Right kidney (tissue), 9 donors: ENCODE measurements at places on chromosomes 4 and X.
A peak's percentile ranks its signal among the peaks of the same experiment; 100 is the strongest.

DNA sequence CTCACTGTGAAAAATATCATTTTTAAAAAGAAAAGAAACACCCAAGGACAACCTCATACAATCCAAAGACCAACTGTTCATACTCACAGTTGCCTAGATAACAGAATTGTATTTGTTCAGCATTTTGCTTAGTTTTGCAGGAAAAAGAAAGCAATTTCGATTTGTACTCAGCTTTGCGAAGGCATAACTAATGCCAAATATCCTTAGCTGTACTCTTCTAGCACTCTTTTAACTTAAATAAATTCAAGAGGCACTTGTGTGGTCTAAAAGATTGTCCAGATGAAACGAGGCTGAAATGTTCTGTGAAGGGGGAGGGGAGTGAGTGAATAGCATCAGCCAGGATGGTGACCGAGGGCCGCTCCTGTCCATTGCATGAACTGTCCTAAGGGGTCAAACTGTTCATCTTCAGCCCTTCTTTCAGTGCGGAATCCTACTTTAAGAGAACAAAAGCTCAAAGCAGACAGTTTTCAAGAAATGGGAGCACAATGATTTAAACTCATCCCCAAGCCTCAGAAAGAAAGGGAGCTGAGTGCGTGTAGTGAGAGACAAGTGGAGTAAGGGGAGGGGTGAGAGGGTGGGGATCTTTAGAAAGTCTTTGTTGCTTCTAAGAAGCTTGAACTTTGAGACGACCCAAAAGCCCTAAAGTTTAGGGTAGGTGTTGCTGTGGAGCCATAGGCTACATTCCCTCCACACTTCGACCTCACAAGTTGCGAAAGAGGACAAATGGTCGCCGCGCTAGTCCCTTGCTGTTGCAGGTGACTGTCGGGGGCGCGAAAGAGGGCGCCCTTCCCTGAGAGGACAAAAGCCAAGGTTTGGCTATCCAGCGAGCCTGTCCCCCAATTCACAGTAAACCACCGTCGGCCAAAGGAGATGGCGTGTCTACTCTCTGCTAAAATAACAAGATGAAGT is 4.0 kb upstream of the NEUROG2 start:
- DNase-seq: peak; percentile 41

GRCh38 chr4:174591243-174592021 is 69.1 kb upstream of the HPGD start:
- DNase-seq: no peak

- no peak for DNase-seq
Observed at GRCh38 chr4:115529126-115529525, 415.7 kb upstream of the NDST4 start.

- DNase-seq: no peak
Observed at GRCh38 chr4:30258949-30259348, 461.2 kb upstream of the PCDH7 start.

DNA sequence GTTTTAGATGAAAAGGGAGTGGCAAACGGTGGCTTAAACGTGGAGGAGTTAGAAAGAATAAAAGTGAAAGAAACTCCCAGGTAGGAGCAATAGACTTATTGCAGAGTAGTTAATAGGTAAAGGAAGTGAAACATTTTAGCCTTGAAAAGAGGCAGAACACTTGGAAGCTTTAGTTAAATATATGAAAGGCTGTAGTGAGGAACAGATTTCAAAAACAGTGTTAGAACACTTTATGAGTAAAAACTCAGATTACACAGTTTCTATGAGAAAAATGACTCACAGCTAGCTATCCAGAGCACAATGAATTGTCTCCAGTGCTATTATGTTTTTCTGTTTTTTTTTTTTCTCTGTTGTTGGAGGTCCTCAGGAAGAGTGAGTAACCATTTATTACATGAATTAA is 45.8 kb downstream of the TACR3 start:
- no peak for DNase-seq

DNA sequence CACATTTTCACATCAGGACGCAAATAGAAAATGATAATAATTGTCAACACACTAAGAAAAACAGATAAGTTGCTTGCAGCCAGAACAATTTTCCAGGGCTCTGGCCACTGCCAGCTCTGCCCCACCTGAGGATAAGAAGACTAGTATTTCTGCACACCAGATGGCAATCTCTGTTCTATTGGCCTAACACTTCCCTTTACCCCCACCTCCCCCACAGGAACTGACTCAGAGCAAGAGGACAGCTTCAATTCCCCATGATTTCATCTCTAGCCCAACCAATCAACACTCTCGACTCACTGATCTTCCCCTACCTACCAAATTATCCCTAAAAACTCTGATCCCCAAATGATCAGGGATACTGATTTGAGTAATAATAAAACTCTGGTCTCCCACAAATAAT is 164.0 kb downstream of the SMARCA1 start:
- DNase-seq: no peak

- no peak for DNase-seq
Observed at GRCh38 chrX:100600758-100601157, 16.0 kb downstream of the TNMD start.

- no peak for DNase-seq
Observed at GRCh38 chr4:89829470-89830138, 7.4 kb downstream of the SNCA start.

- DNase-seq: no peak
Observed at GRCh38 chr4:28926156-28926555, 1794.0 kb upstream of the PCDH7 start.

DNA sequence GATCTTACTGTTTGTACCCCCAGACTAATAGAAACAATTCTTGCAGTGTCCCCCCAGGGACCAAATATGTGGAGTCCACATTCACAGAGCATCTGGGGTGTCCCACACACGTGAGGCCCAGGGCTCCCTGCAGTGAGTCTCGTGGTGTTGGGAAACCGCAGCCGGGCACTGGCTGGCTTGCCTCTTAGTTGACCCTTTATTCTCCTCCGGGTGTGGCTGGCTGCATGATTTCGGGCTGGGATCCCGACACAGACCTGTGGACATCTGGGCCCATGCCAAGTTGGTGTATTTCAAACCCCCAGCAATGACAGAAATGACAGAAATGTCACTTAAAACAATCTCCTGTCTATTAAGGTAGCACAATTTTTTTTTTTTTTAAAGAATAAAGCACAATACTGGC is 15.6 kb upstream of the CLDN24 start:
- no peak for DNase-seq

- no peak for DNase-seq
Observed at GRCh38 chrX:627995-628394, 2.6 kb upstream of the SHOX start.

DNA sequence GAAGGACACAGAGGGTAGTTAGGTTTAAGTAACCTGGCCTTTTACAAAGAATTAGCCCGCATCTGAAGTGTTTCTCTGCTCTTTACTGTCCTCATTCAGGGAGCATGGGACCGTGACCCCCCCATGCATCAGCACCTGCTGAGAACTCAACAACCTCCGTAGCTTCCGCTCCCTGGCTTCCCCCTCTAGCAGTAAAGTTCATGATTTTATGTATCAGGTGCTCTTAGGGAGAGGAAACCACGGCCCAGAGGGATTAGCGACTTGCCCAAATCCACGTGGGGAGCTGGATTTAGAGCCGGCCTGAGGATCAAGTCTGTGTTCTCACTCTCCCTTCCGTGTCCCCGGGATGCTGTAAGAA is 284.6 kb upstream of the GATB start:
- DNase-seq: no peak

GRCh38 chrX:118392716-118393115 is 46.8 kb downstream of the WDR44 start:
- DNase-seq: no peak

GRCh38 chrX:100600340-100600739 is 15.6 kb downstream of the TNMD start:
- no peak for DNase-seq

DNA sequence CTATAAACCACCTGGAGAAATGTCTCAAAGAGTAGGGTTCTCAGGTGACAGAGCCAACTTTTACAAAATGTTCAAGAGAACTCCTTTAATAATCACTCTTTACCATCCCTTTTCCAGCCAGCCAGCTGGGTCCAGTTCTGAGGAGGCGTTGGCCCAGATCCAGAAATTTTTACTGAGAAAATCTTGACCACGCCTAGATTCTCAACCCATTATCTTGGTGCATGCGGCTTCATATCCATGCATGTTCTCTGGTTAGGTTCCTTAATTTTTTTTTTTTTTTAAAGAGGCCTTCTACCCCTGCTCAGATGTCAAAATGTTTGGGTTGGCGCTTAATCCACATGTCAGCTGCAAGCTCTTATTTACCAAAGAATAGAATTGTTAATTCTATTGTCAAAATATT is 12.0 kb upstream of the MAP7D2 start:
- no peak for DNase-seq

DNA sequence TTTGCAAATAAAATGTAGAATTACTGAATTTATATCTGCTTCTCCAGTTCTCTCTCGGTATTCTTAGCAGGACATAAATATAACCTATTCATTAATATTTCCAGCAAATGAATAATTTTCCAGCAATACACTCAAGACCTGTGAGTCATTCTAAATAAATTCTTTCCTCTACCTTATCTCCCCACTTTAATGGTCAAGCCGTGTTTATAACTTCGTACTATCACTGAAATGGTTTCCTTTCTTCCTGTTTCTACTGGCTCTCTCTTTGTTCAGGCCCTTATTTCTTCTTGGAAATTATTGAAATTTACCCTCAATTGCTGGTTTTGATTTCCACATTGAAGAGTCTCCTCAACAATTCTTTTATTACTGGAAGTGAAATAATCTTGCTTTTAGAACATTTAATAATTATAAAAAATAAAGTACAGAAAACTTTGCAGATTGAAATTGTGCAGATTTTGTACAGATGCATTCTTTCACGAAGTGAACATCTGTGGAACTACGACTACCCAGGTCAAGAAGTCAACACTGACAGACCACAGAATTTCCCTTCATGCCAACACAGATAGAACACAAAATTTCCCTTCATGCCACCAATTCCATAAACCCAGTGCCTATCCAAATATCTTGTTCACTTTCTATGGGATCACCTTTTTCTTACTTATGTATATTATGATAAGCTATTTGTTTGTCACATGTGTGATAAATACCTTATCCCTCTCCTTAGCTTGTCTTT is 205.7 kb downstream of the FAT4 start:
- DNase-seq: no peak

- peak; percentile 26 for DNase-seq
Observed at GRCh38 chr4:7872264-7872771, 67.3 kb downstream of the AFAP1 start.

DNA sequence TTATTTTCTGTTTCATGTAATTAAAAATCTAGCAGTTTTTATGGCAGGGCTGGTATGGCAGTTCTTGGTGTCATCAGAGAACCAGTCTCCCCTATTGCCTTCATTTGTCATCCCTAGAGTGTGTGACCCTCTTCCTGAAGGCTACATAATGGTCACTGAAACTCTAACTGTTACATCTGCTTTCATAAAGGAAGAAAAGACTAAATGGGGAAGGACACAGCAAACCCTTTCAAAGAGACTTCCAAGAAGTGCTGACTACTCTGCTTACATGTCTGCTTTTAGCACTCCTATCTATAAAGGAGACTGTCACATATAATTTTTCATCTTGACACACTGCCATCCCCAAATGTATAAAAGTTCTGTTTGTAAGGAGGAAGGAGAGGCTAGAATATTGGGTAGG is 105.9 kb upstream of the DIAPH2 start:
- no peak for DNase-seq

DNA sequence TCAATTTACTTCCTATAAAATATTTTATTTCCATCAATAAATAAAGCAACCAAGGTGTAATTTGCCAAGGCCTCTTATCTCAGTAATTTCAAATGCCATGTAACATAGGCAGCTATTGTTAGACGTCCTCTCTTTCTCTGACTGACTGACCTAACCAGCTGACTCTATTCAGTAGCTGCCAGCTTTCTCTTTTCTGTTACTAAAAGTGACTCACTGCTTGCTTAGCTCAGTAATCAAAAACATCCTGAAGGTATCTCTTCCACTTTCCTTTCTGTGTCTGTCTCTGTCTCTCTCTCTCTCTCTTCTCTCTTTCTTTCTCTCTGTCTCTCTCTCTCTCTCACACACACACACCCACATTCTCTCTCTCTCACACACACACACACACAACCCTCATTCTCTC is 134.2 kb downstream of the SPOCK3 start:
- no peak for DNase-seq

GRCh38 chr4:152206185-152206584 is 329.7 kb downstream of the FBXW7 start:
- DNase-seq: no peak

DNA sequence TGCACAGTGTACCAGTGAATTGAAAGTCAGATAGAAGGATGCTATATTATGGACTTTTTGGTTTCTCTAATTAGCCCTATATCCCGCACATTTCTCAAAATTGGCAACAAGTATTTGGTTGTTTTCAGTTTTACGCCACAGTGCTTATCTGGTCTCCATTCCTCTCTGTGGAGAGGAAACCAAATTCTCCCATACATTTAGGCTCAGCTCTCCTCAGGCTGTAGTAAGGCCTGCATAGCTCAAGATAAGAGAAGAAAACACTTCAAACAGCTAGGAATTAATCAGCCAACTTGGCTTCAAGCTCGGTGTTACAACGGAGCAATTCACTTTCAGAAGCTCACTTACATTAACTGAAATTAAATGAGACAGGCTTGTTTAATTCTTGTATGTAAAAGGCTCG is 263.2 kb downstream of the PDHA2 start:
- DNase-seq: no peak

- no peak for DNase-seq
Observed at GRCh38 chr4:16227462-16227868, 1.2 kb upstream of the TAPT1 start.

DNA sequence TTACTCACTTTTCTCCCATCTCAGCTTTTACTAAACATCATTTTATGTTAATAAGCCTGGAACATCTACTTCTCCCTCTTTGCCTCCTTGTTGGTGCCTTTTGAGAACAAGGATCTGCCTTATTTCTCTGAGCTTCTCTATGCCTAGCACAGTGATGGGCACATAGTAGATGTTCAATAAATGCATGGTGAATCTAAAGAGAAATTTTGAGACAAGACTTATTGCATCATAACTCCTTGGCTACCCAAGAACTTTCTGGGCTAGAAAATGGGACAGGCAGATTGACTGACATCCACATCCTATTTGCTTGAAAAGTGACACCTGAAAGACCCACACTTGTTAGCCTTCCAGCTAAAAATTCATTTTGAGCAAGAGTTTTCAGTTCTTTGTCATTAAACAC is 87.2 kb upstream of the TFDP3 start:
- DNase-seq: no peak

- DNase-seq: no peak
Observed at GRCh38 chr4:150439451-150439933, 142.5 kb upstream of the MAB21L2 start.

DNA sequence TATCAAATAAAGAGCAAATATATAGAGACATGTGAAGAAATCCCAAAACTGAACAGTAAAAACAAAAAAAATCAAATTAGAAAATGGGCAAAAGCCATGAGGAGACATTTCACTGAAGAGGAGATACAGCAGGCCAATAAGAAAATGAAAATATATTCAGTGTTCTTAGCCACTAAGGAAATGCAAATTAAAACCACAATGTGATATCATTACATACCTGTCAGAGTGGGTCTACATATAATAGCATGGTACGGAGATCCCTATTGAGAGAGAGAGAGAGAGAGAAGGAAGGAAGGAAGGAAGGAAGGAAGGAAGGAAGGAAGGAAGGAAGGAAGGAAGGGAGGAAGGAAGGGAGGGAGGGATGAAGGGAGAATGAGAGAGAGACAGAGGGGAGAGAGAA is 707.0 kb upstream of the ACTRT1 start:
- no peak for DNase-seq

GRCh38 chr4:23097251-23097650 is 404.5 kb downstream of the GBA3 start:
- no peak for DNase-seq

- no peak for DNase-seq
Observed at GRCh38 chr4:128665514-128665913, 144.0 kb upstream of the JADE1 start.

GRCh38 chrX:124406294-124407014 is 60.1 kb downstream of the SH2D1A start:
- DNase-seq: peak; percentile 16
